Fibroblast of the aortic adventitia (primary cell): ENCODE measurements at places on chromosomes 12 and 14.

- peak; percentile 72 for DNase-seq
These were observed 37.9 kb downstream of the A2ML1 start for GRCh38 chr12:8860165-8860961.

DNA sequence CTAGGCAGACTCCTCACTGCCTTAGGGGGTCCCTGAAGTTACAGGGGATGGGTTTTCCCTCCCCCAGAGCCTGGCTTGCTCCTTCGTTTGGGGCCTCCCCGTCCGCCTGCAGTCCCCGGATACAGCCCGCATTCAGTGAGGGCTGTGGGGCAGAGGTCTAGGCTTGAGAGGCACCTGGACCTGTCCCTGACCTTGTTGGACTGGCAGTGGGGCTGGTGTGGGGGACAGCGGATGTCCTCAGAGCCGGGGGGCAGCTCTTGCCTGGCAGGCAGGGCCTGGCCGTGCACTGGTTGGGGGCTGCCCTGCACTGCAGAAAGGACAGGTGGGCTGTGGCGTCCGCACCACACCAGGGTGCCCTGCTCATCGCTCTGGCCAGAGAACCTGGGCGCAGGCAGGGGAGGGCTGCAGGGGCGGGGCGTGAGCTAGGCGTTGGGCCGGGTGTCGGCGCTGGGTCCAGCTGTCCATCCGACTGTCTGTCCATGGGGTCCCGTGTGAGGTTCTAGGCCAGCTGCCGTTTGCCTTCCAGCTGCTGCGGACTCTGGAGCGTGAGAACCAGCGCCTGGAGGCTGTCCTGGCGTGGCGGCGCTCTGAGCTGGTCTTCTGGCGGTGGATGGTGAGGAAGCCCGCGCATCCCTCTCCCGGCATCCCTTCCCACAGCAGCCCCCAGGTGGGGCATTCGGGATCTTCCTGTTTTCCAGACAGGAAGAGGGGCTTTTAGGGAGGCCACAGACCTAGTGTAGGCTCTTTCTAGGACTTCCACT, 6.0 kb downstream of the TEDC1 start:
- no peak for DNase-seq

DNA sequence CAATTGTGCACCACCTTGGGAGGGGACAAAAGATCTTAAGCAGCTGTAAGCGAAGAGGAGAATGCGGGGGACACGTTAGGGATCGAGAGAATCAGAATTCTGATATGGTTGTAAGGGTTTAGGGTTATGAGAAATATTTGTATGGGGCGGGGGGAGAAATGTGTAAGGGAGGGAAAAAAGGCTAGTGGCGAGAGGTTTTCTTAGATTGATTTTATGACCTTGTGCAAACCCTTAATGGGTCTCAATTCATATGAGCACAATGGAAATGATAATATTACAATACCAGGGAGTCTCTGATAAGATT, 396 bp downstream of the NDUFA9 start:
- no peak for DNase-seq

GRCh38 chr14:33950320-33951182, at the start of gene EGLN3:
Gene EGLN3 (minus strand): TSS chr14:33951074. CDS start chr14:33950752, 322 bp downstream.
- DNase-seq = peak; percentile 48

DNA sequence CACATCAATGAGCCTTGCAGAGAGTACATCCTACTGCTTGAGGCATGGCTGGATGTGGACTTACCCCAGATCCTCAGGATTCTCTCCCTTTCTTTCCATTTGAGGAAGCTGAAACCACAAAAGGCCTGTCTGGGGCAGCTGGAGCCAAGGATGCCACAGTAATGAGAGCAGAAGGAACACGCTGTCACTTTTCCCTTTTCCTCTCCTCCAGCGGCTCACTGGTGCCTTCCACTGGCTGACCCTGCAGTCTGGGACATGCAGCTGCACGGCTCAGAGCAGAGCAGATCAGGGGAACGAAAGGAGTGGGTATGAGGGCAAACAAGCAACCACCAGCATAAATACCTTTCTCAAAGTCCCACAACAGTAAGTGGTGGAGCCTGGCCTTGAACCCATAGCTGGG, 78.2 kb downstream of the GAS2L3 start:
- no peak for DNase-seq

DNA sequence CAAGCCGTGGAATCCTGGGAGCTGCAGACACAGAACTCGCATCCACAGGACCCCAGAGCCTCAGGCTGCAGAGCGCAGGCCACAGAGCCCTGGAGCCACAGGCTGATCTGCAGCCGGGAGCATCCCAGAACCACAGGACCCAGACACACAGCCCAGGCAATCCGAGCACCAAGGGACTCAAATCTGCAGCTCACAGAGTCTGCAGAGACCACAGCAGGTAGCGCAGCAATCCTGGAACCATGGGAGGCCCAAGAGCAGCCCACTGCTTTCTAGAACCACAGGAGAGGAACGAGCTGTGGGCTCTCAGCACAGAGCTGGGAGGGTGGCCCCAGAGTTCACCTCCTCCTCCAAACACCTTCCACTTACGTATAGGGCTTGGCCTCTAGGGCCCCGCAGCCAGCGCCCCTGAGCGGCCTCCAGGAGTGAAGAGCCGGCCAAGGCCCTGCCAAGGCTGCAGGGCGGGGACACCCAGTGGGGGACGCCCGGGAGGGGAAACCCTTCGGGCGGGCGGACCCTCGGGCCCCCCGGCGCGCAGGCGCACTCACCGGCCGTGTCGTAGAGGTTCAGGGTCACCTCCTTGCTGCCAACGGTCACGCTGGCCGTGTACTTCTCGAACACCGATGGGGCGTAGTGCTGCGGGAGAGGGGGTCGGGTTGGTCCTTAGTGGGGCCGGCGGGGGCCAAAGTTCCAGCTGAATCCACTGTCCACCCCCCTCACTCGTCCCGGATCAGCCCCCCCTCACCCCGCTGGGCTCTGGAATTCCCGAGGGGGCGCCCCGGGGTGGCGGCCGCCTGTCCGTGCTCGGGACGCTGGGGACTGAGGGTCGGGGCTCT, 665 bp downstream of the RHOF start:
- no peak for DNase-seq

DNA sequence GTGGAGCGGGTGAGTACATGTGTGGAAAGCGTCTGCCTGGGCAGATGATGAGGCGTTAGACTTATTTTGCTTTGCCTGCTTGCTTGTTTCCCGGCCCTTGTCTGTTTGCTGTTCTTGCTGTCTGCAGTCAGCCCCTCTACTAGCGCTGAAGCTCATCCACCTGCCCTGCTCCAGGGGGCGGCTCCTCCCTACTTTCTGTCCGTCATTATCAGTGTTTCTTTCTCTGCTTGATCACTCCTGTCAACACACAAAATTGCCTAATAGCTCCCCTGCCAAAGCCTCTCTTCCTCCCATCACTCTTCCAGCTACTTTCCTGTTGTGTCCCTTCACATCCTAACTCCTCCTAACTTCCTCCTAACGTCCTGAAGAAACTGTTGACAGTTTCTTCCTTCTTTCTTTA, 34.9 kb upstream of the GALNT8 start:
- DNase-seq = no peak

GRCh38 chr12:53589423-53589822, 36.8 kb downstream of the ATF7 start:
- DNase-seq = no peak

DNA sequence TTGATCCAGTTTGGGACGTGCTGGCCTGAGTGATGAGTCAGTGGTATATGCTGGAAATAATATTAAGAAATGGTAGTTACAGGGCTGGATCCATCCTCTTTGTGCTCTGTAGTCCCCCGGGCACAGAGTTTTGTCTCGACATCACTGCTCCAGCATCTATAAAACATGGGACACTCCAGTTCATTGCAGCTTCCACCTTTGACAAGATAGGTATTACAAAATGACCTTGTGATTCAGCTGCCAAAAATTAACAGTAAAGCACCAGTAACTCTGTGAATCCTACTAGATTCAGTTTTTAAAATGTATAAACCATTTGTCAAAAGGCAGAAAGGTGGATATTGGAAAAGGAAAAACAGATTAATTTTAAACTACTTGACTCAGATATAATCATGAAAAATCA, 14.6 kb upstream of the GNG2 start:
- no peak for DNase-seq

- no peak for DNase-seq
These were observed 136.3 kb downstream of the SOX5 start for GRCh38 chr12:23813206-23813605.

DNA sequence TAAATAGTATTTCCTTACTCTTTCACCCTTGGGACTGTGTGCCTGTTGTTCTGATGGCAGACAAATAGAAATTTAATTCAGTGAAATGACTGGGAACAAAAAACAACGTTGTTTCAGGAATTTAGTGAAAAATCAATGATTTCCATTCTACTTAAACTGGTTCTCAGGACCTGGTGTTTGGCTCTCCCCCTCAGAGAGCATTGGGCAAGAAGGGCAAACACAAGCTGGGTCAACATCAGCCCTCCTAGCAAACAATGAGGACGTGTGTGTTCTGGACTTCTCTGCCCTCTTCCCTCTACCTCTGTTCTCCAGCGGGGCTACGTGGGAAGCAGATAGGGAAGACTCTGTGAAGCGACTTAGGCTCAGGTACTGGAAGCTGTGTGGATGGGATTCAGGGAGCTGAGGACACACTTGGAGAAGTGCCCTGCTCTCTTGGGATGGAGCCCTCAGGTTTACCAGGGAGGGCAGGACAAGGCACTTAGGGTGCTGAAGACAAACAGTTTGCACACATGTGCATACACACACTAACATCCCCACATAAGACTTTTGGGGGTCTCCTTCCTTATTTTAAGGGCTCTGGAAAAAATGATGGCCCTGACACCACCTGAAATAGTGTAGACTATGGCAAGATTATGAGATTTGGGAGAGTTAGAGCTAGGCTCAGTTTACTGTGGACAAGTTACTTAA, 7.6 kb upstream of the SERPINA1 start:
- no peak for DNase-seq

DNA sequence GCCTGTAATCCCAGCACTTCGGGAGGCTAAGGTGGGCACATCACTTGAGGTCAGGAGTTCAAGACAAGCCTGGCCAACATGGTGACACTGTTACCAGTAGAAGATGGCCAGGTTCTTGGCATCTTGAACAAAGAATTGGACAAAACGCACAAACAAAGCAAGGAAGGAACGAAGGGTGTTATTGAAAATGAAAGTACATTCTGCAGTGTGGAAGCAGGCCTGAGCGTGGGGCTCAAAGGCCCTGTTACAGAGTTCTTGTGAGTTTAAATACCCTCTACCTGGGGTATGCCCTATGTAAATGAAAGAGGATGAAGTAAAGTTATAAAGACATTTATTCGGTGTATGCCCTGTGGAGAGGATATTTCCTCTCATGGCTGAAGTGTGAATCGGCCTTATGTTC, 20.8 kb upstream of the CDK17 start:
- no peak for DNase-seq

DNA sequence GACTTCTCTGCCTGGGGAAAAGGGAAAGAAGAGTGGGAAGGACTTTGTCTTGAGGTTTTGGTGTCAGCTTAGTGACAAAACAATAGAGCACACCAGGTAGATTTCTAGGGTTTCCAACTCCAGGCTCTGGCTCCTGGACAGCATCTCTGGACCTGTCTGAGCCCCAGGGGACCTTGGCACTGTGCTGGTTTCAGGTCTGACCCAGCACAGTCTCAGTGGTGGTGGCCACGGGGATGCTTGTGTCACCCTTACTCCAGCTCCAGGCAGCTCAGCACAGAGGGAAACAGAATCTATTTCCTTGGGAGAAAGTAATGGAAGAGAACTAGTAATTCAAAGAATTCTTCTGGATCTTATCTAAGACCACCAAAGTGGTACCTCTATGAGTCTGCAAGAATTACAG, 11.1 kb upstream of the CKAP4 start:
- no peak for DNase-seq

GRCh38 chr12:68587448-68587873, 23.2 kb upstream of the RAP1B start:
- no peak for DNase-seq

DNA sequence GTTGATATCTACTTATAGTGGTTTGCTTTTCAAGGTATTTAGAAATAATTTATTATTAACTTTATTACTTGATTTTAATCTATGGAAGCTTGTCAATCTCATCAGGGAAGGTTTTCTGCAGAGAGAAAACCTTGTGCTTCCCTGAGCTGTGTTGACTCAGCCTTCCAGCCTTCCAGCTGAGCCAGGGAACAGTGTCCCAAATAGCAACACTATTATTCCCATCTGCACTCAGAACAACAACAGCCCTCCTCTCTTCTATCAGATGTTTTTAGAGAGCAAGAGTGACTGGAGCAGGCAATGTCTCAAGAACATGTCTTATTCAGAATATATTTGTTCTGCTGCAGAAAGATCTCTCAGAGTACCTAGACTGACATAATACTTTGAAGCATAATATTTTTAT, 389.9 kb upstream of the GARIN6 start:
- DNase-seq = no peak

- peak; percentile 25 for DNase-seq
These were observed 625.5 kb downstream of the DIO2 start for GRCh38 chr14:79585845-79586244.

GRCh38 chr12:25816637-25817036, 141.8 kb upstream of the RASSF8 start:
- DNase-seq = no peak

GRCh38 chr14:56491299-56492285, 88.0 kb upstream of the TMEM260 start:
- peak; percentile 57 for DNase-seq

- DNase-seq = peak; percentile 89
These were observed 37.8 kb upstream of the LRRC10 start for GRCh38 chr12:69648476-69648875.

GRCh38 chr12:104551-105081, 38.0 kb downstream of the IQSEC3 start:
- no peak for DNase-seq

GRCh38 chr14:64247195-64247594, 47.0 kb downstream of the ESR2 start:
- no peak for DNase-seq

DNA sequence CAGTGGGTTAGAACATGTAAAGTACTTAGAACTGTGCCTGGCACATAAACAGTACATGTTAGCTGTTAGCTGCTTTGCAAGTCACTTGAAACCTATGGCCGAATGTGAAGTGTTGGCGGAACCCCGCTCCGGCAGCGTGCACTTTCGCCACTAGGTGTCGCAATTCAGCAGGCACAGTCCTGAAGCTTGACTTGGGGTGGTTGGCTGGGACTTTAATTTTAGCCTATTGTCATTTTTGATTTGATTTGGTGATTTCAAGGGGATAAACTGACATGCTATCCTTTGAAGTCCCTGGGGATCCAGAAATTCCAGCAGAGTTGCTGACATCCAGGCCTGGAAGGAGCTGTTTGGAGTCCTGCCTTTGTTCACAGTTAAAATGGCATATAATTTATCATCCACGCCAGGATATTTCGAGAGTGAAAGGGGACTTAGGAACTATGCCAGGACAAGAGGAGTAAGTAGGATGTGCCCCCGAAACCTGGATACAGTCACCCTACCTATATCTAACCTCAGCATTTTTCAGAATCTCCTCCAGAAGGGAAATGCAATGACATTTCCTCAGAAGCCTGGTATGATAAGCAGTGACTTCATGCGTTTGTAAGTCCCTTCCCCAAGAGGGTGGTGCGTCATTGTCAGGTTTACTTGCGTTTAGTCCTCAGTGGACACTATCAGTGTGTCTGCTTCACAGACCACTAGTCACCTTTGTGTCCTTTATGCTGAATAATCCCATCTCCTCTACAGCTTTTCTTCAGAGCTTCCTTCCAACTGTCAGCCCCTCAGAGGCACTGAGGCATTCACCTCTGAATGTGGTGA, 3.5 kb upstream of the TSPAN9 start:
- peak; percentile 88 for DNase-seq

GRCh38 chr14:36517242-36518030, 2.6 kb downstream of the NKX2-1 start:
- no peak for DNase-seq

- no peak for DNase-seq
These were observed 390.6 kb upstream of the TBX3 start for GRCh38 chr12:115074617-115075016.
